ENCODE measurements at places on chromosomes 6 and 20.

- DNase-seq, result no peak
Measured at GRCh38 chr6:157281570-157281969, 41.7 kb downstream of the TMEM242 start.

DNA sequence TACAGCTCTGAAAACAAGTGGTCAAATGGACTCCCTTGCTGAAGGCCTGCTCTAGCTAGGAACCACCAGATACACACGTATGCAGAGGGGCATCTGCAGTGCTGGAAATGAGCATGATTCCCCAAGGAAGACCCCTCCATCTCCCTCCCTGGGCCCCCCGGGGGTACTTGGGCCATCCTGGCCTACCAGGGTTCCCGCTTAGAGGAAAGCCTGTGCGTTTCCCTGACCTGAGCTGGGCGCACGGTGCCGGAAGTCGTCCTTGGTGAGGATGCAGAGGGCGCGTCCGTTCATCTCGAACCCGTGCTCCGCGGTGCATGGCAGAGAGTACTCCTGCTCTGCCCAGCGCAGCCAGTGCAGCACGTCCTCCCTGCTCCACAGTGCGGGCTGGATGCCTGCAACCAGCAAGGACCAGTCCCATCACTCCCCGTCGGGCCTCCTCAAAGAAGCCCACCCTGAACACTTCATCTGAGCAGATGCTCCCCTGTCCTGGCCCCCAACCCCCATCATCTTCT, 11.8 kb downstream of the ETV7 start:
- DNase-seq, result no peak

DNA sequence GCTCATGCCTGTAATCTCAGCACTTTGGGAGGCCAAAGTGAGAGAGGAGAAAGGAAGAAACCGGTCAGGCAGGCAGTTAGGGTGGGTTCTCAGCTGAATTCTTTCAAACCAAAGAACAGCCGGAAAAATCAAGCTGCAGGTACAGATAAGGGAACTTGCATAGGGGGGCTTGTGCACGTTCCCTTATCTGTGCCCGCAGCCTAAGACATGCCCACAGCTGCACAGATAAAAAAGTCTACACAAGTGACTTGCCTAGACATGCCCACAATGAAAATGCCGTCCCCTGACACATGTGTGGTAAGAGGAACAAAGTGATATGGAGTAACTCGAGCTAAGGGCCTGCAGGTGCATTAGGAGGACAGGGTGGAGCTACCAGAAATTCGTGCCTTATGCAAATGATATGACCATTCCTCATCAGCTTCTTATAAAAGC, 175.8 kb upstream of the SALL4 start:
- DNase-seq, result no peak

- no peak for DNase-seq
Measured at GRCh38 chr6:40325791-40326190, 261.4 kb downstream of the LRFN2 start.
